ENCODE measurements at places on chromosomes 11 and 22.

GRCh38 chr11:70595452-70595851, 197.1 kb downstream of the CTTN start:
- DNase-seq = no peak

DNA sequence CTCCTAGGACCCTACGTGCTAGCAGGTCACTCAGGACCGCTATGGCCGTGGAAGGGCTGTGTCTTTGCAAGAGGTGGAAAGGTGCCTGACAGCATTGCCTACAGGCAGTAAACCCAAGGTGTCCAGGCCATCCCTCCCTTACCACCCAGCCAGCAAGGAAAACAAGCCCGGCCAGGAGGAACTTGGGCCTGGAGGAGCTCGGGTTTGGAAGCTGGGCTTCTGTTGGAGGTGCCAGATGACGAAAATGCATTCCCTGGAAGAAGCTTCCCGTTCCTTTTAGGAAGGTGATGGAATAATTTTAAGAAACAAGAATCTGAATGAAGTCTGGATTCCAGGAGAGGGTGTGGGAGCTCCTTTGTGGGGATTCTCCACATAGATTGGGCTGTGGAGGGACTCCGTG, 23.6 kb downstream of the FBLN1 start:
- no peak for DNase-seq

GRCh38 chr11:44861849-44862557, 88.7 kb downstream of the TP53I11 start:
- no peak for DNase-seq

DNA sequence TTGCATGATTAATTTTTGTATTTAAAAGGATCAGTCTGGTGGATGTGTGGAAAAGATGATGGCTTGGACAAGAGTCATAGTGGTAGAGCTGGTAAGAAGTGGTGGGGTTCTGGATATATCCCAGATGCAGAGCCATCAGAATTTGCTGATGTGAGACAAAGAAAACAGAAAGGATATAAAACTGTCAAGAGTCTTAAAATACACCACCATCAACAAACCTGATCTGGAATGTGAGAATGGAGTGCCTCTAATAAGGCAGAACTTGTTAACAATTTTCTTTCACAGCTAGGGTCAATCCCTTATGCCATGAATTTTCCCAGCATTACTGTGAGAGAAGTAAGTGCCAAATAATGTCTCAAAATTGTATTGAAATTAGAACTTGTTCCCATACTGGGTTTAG, 215.4 kb downstream of the METTL15 start:
- no peak for DNase-seq

GRCh38 chr22:49334976-49335375, 492.7 kb downstream of the BRD1 start:
- no peak for DNase-seq

GRCh38 chr11:84437071-84437980, 1151.2 kb upstream of the CCDC90B start:
- DNase-seq = no peak

DNA sequence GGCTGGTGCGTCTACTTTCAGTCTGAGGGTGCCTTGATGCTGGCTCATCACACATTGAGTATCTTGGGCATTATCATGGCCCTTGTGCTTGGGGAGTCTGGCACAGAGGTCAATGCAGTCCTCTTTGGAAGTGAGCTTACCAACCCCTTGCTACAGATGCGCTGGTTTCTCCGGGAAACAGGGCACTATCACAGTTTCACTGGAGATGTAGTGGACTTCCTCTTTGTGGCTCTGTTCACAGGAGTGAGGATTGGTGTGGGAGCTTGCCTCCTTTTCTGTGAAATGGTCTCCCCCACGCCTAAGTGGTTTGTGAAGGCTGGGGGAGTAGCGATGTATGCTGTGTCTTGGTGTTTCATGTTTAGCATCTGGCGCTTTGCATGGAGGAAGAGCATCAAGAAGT, 4.9 kb downstream of the TLCD5 start:
- DNase-seq = no peak

DNA sequence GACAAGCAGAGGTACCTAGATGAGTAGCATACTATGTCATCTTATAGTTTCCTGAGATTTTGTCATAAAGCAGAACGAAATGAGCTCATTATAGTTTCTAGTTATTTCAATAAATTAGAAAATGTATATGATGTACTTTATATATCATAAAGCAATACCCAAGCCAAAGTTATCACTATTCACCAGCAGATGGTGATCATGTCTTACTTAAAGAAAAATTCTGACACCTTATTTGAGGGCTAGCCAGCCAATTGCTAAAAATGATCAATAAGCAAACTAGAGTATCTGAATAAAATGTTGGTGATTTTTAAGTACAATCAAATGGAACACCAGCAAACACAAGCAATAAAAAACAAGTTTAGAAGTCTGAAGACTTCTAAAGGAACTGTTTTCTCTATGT, 44.1 kb downstream of the RSF1 start:
- no peak for DNase-seq

DNA sequence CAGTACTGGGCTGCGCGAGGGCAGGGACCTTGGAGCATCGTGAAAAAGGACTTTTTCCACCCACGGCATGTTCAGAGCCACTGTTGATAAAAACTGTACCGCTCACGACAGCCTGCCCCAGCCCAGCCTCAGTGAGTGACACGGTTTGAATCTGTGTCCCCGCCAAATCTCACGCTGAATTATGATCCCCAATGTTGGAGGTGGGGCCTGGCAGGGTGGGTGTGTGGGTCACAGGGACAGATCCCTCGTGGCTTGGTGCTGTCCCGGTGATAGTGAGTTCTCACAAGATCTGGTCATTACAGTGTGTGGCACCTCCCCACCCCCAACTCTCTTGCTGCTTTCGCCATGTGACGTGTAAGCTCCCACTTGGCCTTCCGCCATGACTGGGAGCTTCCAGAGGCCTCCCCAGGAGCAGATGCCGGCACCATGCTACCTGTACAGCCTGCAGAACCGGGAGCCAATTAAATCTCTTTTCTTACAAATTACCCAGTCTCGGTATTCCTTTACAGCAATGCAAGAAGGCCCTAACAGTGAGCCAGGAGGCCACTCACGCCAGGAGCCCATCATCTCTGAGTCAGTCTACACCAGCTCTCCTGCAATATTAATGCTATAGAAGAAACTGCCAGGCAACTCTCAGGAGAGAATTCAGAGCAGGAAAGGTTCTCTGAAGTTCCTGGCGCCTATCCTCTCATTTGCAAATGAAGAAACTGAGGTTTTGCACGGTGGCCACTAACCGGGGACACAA, 1.3 kb downstream of the TOLLIP start:
- DNase-seq = no peak

DNA sequence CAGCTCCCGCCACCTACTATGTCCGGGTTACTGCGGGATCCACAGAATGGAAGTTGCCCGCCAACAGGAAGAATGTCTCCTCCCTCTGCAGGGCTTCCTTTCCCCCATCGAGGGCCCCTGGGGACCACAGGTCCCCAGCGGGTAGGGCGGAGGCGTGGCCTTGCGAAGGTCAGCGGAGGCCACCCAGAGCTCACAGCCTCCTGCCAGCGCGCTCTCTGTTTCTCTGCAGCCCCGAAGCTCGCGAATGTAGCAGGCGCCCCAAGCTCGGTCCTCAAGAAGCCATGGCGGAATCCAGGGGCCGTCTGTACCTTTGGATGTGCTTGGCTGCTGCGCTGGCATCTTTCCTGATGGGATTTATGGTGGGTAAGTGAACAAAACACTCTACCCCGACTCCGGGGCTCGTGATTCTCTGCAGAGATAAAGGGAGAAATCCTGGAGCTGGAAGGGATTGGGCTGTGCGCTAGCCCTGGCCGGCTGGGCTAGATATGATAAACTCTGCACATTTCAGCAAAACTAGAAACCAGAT, at the start of gene NAALAD2:
NAALAD2 (plus strand) TSS at position 186 of the 526 bp plus-strand sequence; CDS start at position 282, 96 bp downstream.
- DNase-seq = no peak

DNA sequence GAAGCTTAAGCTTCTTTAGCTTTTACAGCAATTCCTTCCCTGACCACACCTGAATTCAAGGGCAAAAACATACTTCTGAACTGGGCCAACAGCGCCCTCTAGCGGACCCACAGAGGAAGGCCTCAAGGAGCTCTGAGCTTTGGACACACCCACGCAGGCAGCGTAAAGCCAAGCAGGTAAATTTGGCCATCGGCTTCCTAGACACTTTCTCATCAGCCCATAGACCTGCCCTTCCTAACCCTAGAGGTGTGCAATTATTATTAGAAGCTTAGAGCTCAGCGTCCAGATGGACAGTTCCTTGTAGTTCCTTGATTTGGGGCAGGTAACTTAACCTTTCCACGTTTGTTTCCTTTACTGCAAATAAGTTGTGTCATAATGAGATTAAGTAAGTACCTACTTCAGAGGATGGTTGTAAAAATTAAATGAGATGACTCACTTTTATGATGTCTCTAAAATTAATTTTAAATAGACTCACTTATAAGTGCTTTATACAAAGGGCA, 25.7 kb upstream of the HMGXB4 start:
- DNase-seq = no peak

GRCh38 chr11:29336727-29337575, 679.9 kb downstream of the KCNA4 start:
- no peak for DNase-seq

GRCh38 chr11:34706709-34707461, 86.0 kb downstream of the EHF start:
- DNase-seq = no peak
